ENCODE measurements at places on chromosomes 11 and 22.

- DNase-seq, result no peak
These were observed 305.9 kb downstream of the CADM1 start for GRCh38 chr11:115198321-115198741.

DNA sequence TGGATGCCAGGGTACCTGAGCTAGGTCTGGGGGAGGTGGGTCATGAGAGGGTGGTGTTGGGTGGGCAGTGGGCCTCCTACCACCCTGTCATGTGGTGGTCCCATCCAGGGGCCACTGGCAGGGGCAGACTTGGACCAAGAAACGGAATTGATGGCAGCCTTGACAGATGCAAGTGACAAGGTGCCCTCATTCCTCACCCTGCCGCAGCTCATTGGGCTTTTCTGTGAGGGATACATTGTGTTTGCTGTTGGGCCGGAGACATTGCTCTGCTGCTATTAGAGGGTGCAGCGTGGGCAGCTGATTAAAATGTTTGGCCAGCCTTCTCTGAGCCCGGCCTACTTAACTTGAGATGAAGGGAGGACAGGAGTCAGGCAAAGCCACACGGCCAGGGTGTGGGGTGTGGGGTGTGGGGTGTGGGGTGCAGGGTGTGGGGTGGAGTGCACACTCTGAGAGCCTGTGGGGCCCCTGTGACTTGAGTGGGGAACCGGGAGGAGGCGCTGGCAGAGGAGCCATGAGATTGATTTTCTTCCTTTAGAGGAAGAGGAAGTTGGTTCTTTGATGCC, 351.5 kb downstream of the TBC1D22A start:
- no peak for DNase-seq

DNA sequence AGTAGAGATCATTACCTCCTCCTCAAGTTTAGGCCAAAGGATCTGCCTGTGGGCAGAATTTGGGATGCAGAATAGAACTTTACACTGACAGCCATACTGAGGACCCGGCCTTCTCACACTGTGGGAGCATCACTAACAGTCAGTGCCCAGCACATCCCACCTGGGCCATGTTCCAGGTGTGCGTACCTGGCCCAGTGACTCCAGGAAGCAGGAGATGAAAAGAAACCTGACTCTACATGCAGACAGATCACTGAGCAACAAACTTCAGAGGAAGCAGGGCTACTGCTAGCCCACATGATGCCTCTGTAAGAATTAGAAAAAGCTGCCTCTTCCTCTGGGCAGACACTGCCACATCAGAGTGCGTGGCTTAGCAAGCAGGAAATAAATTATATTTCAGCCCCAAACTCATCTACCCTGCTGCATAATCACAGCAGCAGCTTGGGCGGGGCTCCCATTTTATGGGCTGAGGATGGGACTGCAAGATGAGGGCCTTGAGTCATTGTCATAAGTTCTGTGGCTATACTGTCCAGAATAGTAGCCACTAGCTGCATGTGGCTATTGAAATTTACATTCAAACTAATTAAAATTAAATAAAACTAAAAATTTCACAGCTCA, 6.0 kb upstream of the LMO2 start:
- no peak for DNase-seq

- DNase-seq, result no peak
These were observed 189.4 kb downstream of the CEP164 start for GRCh38 chr11:117517097-117517496.

DNA sequence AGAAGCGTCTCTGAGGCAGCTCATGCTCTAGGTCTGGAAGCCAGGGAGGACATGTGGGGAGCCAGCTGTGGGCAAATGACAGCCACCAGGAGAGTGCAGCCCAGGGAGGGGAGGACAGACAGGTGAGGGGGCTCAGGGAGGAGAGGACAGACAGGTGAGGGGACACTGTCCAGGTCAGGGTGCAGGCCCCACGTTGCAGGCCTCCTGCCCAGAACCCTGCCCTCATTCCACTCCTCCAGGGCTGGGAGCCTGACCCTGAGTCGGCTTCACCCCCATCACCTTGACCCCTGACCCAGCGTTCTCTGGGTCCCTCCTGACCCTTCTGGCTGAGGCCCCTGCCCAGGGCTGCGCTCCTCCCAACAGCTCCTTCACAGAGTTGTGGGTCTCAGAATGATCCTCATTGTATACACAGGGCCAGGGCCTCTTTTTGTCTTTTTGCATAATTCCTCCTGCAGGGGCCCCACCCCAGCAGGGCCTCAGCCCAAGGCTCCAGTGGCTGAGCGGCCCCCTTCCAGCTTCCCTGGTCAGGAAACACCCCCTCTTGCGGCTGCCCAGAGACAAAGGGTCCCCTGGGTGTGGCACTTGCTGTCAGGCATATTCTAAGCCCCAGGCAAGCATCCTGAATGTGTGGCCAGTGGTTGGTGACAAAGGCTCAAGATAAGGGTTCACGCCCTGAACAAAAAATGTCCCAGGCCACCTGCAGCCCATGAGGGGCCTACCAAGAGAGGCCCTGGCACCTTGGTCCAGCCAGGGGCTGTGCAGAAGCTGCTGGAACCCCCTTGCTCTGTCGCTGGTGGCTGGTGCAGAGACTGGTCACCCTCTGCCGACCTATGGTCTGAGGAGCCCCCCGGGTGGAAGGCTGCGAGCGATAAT, 853.0 kb downstream of the BRD1 start:
- DNase-seq, result no peak

DNA sequence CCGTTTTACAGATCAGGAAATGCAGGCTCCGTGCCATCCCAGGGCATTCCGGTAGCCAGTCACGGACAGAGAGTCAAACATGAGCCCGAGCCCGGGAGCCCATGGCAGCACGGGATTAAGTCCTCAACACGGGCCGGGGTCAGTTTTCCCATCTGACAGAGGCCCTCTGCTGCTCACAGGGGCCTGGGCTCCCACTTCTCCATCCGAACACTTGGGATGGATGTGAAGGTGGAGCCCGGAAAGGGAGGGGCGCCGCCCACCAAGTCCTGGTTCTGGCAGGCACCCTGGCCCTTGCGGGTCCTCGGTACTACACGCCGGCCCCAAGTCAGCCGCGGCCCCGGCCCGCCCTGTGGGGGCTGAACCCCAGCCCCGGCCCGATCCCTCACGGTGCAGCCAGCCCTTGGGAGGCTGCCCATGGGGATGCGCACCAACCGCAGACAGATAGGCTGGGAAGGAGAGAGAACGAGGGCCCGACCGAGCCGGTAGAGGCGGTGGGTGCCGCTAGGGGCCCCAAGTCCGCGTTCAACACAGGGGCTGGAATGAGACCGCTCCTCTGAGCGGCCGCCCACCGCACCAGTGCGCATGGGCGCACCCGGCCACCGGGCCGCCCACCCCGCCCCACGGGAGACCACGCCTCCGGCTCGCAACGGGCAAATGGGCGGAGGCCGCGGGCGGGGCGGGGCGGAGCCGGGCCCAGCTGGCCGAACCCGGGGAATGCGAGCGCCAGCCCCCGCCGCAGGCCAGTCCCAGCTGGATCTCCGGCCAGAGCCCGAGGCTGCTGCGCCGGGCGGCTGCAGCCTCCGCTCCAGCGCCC, at the start of gene CAPN5:
Gene CAPN5, plus strand, starts transcription at position 743 of the 814 bp plus-strand sequence. CDS start 17,916 bp downstream, outside the sequence.
- DNase-seq, result peak; percentile 94

DNA sequence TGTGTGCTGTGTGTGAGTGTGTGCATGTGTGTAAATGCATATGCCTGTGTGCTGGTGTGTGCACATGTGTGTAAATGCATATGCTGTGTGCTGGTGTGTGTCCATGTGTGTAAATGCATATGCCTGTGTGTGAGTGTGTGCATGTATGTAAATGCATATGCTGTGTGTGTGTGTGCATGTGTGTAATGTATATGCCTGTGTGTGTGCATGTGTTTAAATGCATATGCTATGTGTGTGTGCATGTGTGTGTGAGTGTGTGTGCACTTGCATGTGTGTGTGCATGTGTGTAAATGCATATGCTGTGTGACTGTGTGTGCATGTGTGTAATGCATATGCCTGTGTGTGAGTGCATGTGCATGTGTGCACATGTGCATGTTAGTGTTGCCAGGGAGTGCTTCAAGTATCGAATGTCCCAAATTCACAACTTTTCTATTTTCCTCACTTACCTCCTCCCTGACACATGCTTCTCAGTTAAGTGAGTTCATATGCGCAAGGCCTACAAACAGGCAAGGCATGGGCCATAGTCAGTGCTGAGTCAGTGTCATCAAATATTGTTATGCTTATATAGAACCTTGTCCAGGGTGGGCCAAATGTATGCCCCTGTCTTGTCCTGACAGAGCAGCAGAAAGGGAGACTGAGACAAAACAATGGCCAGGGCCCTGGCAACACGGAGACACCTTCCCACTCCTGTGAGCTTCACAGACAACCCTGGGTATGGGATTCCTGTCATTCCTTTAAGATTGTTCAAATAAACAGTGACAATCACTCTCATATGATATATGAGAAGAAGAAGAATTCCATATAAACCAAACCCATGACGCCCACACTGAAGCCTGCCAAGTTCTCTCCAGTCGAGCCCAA, 38.6 kb downstream of the GGTLC2 start:
- peak; percentile 16 for DNase-seq

GRCh38 chr11:117691218-117691514, 105.8 kb downstream of the DSCAML1 start:
- DNase-seq, result no peak

DNA sequence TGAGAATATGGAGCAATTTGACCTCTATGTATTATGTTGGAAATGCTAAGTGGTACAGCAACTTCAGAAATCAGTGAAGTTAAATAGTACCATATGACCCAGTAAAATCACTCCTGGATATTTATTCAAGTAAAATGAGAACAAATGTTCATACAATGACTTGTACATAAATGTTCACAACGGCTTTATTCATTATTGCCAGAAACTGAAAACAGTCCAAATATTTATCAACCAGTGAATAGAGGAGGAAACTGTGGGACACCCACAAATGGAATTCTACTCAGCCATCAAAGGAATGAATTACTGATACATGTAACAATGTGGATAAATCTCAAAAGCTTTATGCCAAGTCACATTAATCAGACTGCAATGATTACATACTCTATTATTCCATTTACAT, 416.3 kb downstream of the AASDHPPT start:
- peak; percentile 30 for DNase-seq

GRCh38 chr11:84289381-84289906, 1003.3 kb upstream of the CCDC90B start:
- peak; percentile 60 for DNase-seq

- DNase-seq, result no peak
These were observed 47.2 kb downstream of the LRFN4 start for GRCh38 chr11:66904055-66904454.

DNA sequence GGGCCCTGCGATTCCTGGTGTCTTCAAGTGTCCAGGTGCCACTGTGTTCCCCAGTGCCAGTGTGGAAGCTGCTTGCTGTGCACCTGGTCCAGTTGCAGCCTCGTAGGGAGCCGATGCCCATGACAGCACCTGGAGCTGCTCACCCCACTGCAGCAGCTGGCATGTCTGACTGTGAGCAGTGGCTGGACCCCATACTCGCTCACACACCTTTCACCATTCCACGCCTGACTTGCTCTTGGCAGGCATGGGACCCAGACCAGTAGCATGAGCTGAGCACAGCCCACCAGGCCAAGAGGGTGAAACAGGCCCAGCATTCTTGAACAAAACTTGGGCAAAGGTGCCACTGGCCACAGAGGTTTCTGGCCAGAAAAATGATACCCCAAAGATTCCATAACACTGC, 124.5 kb upstream of the THY1 start:
- no peak for DNase-seq

DNA sequence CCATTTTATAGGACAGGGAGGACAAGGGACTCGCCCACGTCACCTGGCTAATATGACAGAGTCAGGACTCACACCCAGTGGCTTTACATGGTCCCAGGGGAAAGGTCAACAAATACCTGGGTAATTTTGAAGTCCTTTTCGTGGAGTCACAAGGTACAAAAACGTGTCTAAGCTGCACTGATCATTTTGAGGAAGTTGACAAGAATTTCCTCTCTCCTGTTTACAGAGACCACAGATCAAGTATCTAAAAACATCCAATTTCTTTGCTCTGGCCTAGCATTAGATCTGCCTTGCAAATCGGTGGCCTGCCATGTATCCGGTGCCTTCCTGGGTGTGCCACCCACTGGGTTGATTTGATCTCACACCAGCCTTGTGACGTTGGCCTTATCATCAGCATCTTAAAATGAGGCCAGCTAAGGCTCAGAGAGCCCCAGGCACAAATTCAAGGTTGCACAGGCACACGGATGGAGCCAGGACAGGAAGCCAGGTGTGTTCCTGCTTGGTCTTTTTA, 17.6 kb downstream of the GDPD5 start:
- DNase-seq, result no peak

DNA sequence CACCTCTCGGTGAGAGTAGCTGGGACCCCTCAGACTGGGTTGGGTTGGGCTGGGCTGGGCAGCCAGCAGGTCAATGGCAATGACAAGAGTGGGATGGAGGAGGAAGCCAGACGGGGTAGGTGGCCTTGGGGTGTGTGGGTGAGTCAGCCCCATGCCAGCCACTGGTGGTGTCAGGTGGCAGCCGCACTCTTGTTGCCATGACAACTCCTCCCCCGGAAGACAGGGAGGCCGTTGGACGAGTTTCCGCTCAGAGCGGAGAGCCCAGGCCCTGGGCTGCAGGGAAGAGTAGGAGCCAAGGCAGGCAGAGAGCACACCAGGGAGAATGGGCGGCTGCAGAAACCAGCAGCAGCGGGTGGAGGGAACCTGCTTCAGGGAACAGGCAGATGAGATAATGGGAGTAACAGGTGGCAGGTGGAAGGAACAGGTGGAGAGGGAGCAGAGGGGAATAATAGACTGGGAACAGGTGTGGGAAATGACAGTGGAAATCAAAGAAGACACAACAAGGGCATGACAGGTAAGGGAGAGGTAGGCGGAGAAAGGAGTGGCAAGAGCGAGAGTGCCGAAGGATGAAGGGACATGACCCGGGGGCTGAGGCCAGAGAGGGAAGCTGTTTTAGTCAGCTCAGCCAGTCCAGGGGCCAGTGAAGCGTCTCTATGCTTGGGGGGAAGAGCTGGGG, 8.7 kb downstream of the SPTBN2 start:
- peak; percentile 25 for DNase-seq

DNA sequence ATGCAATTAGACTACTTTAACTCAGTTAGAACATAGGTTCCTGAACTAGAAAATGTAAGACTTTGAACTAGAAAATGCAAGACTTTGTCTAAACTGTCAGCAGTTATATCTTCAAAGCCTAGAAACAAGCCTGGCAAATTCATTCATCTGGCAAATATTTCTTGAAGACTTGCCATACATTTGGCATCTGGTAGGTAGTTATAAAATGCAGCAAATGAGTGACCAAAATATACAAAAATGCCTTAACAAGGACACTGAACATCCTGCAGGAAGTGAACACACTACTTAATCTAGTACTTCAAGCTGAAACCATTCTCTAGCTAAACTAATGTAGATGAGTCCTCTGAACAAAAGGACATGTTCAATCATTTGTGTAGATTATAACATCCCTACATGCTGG, 84.7 kb upstream of the SCUBE2 start:
- no peak for DNase-seq

GRCh38 chr11:44730775-44731174, 4.0 kb downstream of the TSPAN18 start:
- DNase-seq, result no peak

- DNase-seq, result no peak
These were observed 45.2 kb downstream of the RASSF10 start for GRCh38 chr11:13054278-13054677.

DNA sequence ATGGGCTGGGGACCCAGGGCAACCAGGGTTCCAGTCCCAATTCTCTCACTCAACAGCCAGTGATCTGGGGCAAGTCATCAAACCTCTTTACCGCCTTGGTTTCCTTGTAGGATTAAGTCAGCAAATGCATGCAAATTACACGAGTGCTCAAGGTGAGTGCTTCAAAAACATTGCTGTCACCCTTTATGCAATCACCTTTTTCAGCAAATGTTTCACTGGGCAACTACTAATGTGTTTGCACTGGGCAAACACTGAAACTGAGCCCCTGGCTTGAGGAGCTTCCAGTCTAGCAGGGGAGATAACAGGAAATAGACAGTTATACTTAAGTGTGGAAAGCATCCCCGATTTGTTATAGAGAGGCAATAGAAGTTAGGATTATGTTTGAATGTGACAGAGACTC, 37.7 kb upstream of the DMC1 start:
- no peak for DNase-seq

Data from fibroblast of pulmonary artery (primary cell).